ENCODE measurements at places on chromosomes 12 and 14. TPM values are rescaled to one million over a fixed set of nuclear protein-coding genes. Genes with fewer than 3 reads are reported as not detected.

The KRT73 gene
- total RNA-seq: not detected

DNA sequence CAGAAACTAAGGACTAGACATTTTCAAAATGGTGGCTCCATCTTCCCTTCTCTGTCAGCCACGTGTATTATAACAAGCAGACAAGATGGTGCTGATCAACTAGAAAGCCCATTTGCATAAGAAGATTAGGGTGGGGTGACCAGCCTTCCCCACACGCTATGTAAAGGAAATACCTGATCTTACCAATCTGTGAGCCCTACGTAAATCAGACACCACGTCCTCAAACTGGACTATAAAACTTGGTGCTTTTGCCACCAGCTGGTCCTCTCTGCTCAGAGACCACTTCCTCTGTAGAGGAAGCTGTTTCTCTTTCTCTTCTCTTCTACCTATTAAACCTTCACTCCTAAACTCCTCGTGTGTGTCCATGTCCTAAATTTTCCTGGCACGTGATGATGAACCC, 101.1 kb upstream of the PLEKHG7 start:
- H3K27ac ChIP-seq: no peak overlapping the region
- no peak for DNase-seq
- no peaks in the 10 kb centered on the region for H3K27me3 ChIP-seq

DNA sequence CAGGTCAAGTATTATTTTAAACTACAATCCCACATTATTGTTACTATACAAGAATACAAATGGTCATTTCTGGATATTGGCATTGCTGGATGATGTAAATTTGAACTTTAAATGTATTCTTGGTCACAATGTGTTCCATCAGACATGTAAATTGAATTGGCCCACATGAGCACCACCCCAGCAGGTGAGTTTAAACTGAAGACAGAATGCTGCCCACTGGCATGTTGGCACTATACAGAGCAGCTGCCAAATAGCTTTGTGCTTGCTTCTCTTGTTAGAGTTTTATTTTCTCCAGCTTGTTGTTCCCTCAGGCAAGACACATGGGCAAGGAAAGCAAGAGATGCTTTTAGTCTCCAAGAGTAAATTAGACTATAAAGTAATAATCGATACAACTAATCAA, 98.6 kb downstream of the C12orf50 start:
- H3K4me1 ChIP-seq: no peaks in the 10 kb centered on the region
- H3K36me3 ChIP-seq: no peaks in the 10 kb centered on the region
- H3K27ac ChIP-seq: no peak overlapping the region
- DNase-seq: no peak
- no peak overlapping the region for H3K4me3 ChIP-seq

DNA sequence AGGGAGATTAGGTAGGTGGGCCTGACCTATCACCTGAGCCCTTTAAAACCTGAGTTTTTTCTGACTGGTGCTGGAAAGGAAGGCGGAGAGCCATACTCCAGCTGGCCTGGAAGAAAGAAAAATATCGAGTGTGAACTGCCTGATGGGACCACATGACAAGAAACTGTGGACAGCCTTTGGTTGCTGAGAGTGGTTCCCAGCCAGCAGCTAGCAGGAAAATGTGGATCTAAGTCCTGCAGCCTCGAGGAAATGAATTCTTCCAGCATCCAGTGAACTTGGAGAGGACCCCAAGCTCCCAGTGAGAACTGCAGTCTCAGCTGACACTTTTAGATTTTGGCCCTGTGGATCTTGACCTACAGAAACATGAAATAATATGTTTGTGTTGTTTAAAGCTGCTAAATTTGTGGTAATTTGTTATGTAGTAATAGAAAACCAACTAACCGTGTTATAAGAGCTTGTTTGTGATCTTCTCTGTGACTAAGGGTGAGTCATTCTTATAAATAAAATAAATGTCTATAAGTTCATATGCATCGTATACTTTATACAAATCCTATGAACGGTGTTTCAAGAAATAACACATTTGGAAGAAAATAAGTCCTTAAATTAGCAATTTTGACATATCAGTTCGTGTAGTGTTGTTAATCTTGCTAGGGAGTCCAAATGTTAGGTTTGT, 359.6 kb downstream of the BMP4 start:
- DNase-seq: peak; percentile 76
- H3K27ac ChIP-seq: no peak overlapping the region
- H3K4me1 ChIP-seq: no peaks in the 10 kb centered on the region

DNA sequence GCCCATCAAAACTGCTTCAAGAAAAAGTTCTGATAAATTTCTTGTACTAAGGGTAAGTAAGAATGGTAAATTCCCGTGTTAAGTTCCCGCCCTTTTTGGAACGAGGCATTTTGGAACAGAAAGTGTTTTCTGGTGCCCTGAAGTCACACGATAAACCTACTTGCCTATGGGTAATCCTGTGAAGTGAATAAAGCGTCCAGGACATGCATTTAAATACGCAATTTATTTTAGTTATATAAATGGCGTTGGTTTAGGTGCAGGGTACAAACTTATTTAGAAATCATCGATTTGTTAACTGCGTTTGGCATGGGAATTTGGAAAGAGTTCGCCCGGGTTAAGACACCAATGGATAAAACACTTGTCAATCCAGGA, 715 bp upstream of the RAP1B start:
- H3K27me3 ChIP-seq: no peaks in the 10 kb centered on the region
- peak overlapping the region; percentile 51 for H3K4me3 ChIP-seq
- peak overlapping the region; percentile 86 for H3K27ac ChIP-seq

- H3K36me3 ChIP-seq: no peaks in the 10 kb centered on the region
- no peak for DNase-seq
- no peaks in the 10 kb centered on the region for H3K4me1 ChIP-seq
Observed at GRCh38 chr14:76984297-76984696, 44.2 kb downstream of the IRF2BPL start.

The FAM181A gene
- not detected for total RNA-seq

- peaks cover 1% of the 10 kb centered on the region for H3K36me3 ChIP-seq
- H3K4me3 ChIP-seq: peak overlapping the region; percentile 9
- H3K4me1 ChIP-seq: no peaks in the 10 kb centered on the region
- peak overlapping the region; percentile 1 for H3K27ac ChIP-seq
- H3K27me3 ChIP-seq: no peaks in the 10 kb centered on the region
- DNase-seq: peak; percentile 57
Observed at GRCh38 chr14:54435500-54435981, 5.6 kb downstream of the CNIH1 start.

GRCh38 chr12:77560714-77561113, 270.0 kb upstream of the NAV3 start:
- no peaks in the 10 kb centered on the region for H3K4me1 ChIP-seq
- DNase-seq: no peak
- H3K4me3 ChIP-seq: no peak overlapping the region
- H3K36me3 ChIP-seq: no peaks in the 10 kb centered on the region
- no peaks in the 10 kb centered on the region for H3K27me3 ChIP-seq

- DNase-seq: peak; percentile 72
- peaks cover 2% of the 10 kb centered on the region for H3K4me1 ChIP-seq
- no peak overlapping the region for H3K27ac ChIP-seq
- no peaks in the 10 kb centered on the region for H3K27me3 ChIP-seq
- no peak overlapping the region for H3K4me3 ChIP-seq
- H3K36me3 ChIP-seq: no peaks in the 10 kb centered on the region
Observed at GRCh38 chr12:124740691-124741137, 123.0 kb downstream of the SCARB1 start.

DNA sequence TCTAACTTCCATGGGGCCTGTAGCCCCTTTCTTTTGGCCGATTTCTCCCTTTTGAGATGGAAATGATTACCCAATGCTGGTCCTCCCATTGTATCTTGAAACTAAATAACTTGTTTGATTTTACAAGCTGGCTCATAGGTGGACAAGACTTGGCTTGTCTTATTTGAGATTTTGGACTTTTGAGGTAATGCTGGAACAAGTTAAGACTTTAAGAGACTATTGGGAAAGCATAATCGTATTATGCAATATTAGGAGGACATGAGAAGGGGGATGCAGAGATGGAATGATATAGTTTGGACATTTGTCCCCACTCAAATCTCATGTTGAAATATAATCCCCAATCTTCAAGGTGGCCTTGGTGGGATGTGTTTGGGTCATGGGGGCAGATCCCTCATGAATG, 49.2 kb upstream of the LYZ start:
- no peaks in the 10 kb centered on the region for H3K36me3 ChIP-seq

DNA sequence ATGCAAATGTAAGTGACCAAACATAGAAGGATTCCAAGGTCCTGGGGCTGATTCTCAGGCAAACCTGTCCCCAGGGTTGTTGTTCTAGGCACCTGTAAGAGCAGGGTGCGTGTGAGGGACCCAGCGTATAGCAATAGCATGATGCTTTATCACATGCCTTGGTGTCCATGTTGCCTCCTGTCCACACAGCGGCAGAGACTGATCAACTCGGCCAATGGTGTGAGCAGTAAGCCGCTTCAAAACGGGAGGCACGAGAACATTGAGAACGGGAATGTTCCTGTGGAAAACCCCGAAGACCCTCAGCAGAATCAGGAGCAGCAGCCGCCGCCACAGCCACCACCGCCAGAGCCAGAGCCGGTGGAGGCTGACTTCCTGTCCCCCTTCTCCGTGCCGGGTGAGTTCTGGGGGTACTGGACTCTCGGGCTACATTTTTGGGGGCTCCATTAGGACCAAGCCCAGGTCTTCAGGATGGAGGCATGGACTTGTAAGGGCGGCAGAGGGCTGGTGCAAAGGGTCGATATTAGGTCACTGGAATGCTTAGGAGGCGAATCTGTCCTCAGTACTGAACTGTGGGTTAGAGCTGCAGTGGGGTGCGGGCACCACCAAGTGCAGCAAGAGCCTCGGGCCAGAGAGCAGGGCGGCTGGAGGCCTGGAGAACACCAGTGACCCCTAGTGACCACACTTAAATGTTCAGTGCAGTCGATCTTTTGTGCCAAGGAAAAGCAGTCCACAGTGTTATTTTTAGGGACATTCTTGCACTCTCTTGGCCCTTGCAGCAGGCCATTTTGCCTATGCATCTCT, 57.2 kb upstream of the RIN3 start:
- no peaks in the 10 kb centered on the region for H3K27me3 ChIP-seq
- no peak overlapping the region for H3K27ac ChIP-seq
- no peak overlapping the region for H3K4me3 ChIP-seq
- DNase-seq: peak; percentile 75

The PZP gene
- not detected for total RNA-seq

The CCNK gene
- 51.0 TPM for total RNA-seq

DNA sequence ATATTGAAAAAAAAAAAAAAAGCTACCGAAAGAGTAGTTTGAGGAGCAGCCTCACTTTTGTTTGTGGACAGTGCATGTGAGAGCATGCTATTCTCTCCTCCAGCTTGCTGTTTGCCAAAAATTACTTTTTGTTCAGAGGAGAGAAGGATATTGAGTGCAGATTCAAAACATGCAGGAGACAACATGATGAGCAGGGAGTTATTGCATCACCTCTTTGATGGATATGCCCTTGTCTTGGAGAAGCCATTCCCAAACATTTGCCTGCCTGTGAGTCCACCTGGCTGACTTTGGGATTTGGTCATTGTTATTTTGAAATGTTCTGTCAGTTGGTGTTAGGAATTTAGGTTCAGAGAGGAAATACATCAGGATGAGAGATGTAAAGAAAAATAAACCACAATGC, 2.4 kb downstream of the C12orf75 start:
- peaks cover 13% of the 10 kb centered on the region for H3K4me1 ChIP-seq
- H3K4me3 ChIP-seq: no peak overlapping the region
- H3K36me3 ChIP-seq: no peaks in the 10 kb centered on the region
- DNase-seq: no peak

- DNase-seq: no peak
- H3K27me3 ChIP-seq: peaks cover 9% of the 10 kb centered on the region
- no peak overlapping the region for H3K4me3 ChIP-seq
- H3K4me1 ChIP-seq: no peaks in the 10 kb centered on the region
Observed at GRCh38 chr12:22116376-22116775, 70.4 kb downstream of the CMAS start.

The SCYL2 gene
- total RNA-seq: 37.5 TPM

The OR4E2 gene
- not detected for total RNA-seq

- no peak overlapping the region for H3K27ac ChIP-seq
- H3K4me1 ChIP-seq: no peaks in the 10 kb centered on the region
- DNase-seq: no peak
- no peak overlapping the region for H3K4me3 ChIP-seq
Observed at GRCh38 chr12:99267038-99267437, 380.5 kb upstream of the GARIN6 start.

The CMTM5 gene
- 0.77 TPM for total RNA-seq

GRCh38 chr12:106342397-106343213, 14.9 kb upstream of the POLR3B start:
- DNase-seq: peak; percentile 76
- H3K27me3 ChIP-seq: no peaks in the 10 kb centered on the region
- peak overlapping the region; percentile 85 for H3K27ac ChIP-seq
- peaks cover 6% of the 10 kb centered on the region for H3K4me1 ChIP-seq
- no peaks in the 10 kb centered on the region for H3K36me3 ChIP-seq

GRCh38 chr12:58204071-58204470, 262.7 kb downstream of the ATP23 start:
- no peak overlapping the region for H3K27ac ChIP-seq
- no peaks in the 10 kb centered on the region for H3K27me3 ChIP-seq
- no peaks in the 10 kb centered on the region for H3K4me1 ChIP-seq

Data from fibroblast of lung (primary cell).